ENCODE measurements at places on chromosomes 2 and 18.

DNA sequence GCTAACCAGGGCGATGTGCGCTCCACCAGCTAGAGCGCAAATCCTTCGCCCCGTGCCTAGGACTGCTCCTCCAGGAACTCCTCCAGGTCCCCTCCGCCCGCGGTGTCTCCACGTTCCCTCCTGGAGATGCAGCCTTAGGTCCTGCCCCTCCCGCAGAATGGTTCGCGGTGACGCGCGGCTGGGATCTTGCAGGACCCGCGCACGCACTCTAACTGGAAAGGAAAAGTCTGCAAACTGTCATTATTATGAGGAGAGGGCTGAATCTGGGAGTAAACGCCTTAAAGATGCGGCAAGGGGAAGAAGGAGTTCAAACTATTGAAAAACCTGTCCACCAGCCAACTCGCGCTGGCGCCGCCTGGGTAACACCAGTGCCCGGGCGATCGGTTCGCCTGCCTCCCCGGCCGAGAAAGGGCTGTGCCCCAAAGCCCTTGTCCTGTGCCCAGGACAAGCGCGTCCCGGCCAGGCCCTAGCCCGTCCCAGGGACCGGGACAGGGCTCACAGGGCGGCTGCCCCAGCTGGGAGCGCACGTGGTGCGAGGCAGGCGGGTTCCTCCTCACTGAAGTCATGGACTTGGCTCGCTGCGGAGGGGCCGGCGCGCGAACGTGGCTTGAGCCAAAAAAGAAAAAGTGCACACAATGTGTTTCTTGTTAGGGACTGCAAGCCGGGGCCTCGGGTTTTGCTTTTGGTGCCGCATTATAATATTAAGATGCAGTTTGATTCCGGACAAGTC is 5.5 kb upstream of the ID2 start:
- DNase-seq = no peak

- no peak for DNase-seq
Measured at GRCh38 chr2:47620770-47621437, 162.0 kb upstream of the MSH6 start.

DNA sequence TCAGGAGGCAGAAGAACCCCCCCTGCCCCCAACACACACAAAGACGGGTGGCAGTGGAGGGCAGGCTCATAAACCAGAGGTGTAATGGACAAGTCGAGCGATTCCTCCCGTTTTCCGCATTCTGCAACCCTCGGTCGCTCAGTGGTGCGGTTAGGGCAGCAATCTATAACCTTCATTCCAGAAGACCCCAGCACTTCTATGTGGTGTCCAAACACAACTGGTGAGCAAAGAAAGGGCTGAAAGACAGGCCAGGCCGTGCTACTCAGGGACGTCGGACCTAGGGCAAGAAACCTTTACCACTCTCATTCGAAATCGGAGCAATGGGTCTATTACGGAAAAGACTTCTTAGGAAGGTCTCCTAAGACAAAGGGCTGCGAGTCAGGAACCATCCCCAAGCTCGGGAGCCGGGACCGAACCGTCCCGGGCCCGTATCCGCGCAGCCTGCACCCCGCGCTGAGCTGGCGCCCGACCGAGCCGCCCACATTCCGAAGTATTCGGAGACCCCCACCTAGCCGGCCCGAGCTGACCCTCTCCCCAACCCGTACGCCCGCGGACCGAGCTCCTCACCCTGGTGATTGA is 568 bp downstream of the ARL5A start:
- peak; percentile 31 for DNase-seq

- DNase-seq = no peak
Measured at GRCh38 chr2:46850742-46851141, 64.9 kb downstream of the MCFD2 start.

- no peak for DNase-seq
Measured at GRCh38 chr2:19805266-19805665, 96.5 kb downstream of the TTC32 start.

DNA sequence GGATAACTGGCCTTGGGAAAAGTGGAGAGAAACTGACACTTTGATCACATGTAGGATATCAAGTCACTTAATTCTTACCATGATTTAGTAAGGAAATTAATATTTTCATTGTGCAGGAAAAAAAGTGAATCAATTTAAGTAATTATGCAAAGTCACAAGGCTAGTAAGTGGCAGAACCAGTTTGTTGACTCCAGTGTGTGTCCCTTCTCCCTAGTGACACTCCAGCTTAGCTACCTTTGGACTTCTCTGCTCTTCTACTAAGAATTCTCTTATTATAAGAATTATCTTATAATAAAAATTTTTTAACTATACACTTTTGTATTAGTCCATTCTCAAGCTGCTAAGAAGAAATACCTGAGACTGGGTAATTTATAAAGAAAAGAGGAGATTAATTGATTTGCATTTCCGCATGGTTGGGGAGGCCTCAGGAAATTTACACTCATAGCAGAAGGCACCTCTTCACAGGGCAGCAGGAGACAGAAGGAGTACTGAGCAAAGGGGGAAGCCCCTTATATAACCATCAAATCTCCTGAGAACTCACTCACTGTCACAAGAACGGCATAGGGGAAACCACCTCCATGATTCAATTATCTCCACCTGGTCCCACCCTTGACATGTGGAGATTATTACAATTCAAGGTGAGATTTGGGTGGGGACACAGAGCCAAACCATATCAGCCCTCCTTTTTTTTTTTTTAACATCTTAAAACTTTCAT is 13.6 kb downstream of the COL4A4 start:
- no peak for DNase-seq

GRCh38 chr2:88198308-88198707 is 28.2 kb downstream of the THNSL2 start:
- no peak for DNase-seq

GRCh38 chr2:129482626-129483025 is 496.8 kb upstream of the RAB6C start:
- DNase-seq = no peak

GRCh38 chr2:206158563-206159345 is 490 bp downstream of the NDUFS1 start:
- DNase-seq = no peak

DNA sequence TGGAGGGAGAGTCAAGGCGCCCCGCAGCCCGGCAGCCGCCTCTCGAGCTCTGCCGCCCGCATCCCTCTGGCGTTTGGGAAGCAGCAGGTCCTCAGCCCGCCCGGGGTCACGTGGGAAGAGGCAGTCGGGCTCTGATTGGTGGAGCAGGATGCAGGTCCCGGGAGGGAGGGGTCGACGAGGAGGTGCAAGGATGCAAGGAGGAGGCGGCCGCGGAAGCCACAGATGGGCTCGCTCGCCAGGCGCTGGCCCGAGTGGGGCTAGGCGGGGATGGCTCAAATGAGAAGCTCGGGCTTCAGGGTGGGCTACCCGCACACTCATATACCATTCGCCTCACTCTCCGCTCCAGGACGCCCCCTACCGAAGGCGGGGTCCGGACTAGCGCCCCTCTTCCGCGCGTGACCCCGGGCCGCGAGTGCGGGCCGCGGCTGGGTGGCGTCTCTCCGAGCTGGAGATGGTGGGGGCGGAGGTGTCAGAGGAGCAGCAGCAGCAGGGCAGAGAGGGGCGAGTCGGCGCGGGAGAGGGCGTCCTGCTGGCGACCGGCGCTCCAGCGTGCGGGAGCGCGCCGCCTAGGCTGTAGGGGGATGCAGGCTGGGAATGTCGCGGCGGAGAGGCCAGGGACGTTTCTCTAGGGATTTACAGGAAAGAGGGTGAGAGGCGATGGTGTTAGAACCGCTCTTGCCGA is at the start of gene TMEFF2:
Gene TMEFF2, minus strand, starts transcription at position 68 of the 682 bp plus-strand sequence. CDS start 409 bp downstream, outside the sequence.
- peak; percentile 96 for DNase-seq
